ENCODE measurements at places on chromosomes 1 and 21.

- DNase-seq = no peak
Measured at GRCh38 chr1:244336232-244336899, 115.3 kb downstream of the ADSS2 start.

DNA sequence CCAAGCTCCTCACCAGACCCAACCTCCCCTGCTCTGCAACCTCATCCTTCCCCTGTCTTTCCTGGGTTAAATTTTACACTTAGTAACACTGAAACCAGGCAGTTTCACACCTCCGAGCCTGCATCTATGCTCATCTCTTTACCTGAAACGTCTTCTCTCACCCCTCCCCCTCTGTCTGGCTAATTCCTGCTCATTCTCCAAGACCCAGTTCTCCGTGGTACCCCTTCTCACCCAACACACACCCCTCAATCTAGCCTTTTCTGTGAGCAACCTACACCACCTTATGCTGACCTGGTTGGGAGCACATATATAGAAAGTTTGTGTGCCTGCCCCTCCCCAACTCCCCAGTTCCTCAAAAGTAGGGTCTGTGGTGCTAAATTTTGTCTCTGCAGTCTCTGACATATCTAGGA lies 3.7 kb upstream of the KIAA1614 start:
- no peak for DNase-seq

DNA sequence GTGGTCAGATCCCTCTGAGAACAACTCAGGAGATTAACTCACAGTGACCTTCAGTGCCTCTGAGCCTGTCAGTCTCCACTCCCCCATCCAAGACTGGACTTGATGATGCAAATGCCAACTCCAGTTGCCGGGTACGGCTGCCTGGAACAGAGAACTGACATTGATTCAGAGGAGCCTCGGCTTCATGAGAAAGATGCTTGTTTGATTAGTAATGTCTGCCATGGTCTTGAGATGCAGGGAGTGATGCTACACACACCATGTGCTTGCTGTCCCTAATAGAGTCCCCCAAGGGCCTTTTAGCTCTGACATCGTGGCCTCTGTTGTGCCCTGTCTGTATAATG lies 51.8 kb upstream of the LRP8 start:
- no peak for DNase-seq

DNA sequence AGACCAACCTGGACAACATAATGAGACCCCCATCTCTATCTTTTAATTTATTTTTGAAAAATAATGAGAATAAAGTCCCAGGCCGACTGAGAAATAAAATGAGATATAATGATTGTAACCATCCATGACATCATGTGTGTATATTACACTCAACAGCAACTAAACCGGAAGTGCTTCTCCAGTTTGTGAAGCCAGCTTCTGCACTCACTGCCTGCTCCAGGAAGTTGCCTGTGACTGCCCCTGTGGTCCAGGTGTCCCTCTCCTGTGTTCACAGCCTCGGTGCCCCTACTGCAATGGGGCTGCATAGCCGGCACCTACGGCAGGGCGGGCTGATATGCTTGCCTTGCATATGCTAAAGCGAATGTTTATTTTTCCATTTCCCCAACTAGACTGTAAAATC lies 68.3 kb downstream of the SSBP3 start:
- DNase-seq = peak; percentile 59

- DNase-seq = peak; percentile 12
Measured at GRCh38 chr1:43463479-43463878, 9.7 kb upstream of the HYI start.

- DNase-seq = no peak
Measured at GRCh38 chr1:211714154-211714553, 38.7 kb upstream of the NEK2 start.

DNA sequence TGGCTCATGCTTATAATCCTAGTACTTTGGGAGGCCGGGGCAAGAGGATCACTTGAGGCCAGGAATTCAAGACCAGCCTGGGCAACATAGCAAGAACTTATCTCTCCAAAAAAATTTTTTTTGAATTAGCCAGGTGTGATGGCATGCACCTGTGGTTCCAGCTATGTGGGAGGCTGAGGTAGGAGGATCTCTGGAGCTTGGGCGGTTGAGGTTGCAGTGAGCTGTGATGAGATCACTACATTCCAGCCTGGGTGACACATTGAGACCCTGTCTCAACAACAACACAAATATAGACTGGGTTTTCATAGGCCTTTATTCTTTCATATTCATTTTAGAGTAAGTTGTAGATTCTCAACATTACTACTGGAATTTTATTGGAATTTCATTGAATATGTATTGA lies 12.8 kb downstream of the MED18 start:
- peak; percentile 52 for DNase-seq

DNA sequence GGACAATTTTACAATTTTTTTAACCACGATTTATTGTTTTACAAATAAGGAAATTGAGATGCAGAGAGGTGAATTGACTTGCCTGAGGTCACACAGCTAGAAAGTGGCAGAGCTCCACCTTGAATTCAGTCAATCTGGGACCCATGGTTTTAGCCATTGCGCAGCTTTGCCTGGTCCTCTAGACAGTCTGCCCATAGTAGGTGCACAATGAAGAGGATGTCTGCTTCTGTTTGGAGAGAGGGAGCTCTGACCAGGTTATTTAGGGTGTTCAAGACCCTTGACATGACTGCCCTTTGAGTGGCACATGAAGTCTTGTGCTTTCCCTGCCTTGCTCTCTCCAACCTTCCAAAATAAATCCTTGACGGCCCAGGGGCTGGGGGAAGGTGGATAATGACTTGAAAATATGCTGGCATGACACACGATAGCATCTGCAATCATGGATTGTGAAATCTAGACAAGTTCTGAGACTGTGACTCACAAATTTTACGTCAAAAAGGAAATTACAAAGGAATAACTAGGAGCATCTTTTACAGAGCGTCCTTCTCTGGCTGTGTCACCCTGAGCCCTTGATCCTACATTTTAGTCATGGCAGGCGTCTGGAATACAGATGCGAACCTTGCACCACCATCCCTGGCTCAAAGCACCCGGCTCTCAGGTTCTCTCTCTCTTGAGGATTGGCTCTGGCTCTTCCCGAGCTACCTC lies 26.2 kb upstream of the ID3 start:
- peak; percentile 99 for DNase-seq

GRCh38 chr1:105310063-105310462 lies 1560.4 kb downstream of the AMY1C start:
- no peak for DNase-seq

DNA sequence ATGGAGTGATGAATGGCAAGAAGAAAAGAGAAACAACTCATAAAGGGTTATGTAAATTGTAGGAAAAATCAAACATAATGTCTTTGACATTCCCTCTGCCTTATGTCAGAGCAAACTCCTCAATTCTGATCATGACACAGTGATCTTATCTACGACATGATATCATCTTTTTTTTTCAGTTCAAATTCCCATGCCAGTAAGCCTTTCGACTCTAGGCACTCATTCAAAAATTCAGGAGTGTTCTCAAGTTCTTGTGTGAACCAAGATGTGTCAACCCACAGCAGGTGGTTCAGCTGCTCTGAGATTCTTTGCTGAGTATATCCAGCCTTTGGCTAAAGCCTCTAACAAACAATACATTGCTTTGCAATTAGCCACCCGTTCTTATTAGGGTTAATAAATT lies 97.1 kb upstream of the ESRRG start:
- peak; percentile 39 for DNase-seq

GRCh38 chr1:103273106-103273505 lies 164.8 kb upstream of the COL11A1 start:
- no peak for DNase-seq

GRCh38 chr1:182279302-182279701 lies 112.3 kb downstream of the GLUL start:
- DNase-seq = no peak

DNA sequence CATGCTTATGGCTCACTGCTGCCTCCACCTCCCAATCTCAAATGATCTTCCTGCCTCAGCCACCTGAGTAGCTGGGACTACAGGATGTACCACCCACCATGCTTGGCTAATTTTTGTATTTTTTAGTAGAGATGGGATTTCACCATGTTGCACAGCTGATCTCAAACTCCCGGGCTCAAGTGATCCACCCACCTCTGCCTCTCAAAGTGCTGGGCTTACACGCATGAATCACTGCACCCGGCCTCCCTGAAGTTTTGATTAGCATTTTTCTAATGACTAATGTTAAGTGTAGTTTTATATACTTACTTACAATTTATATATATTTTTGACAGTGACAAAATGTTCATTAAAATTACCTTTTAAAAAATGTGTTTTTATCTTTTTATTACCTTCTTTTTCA lies 41.1 kb downstream of the ZNF678 start:
- peak; percentile 71 for DNase-seq

DNA sequence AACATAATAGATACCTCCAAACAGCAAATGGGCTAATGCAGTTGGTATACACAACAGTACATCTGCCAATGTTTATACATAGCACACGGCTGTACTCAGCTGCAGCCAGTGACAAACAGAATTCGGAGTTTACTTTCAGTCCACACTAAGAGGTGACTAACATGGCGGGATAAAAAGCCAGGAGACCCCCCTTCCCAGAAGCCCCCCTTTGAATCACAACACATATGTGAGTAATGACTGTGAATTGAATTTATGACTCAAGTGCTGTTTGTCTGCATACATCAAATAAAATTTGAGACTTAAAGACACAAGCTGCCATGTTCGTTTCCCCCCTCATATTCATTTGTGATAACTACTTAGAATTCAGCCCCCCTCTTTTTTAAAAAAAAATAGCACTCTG lies 113.2 kb downstream of the RUNX1 start:
- peak; percentile 21 for DNase-seq

DNA sequence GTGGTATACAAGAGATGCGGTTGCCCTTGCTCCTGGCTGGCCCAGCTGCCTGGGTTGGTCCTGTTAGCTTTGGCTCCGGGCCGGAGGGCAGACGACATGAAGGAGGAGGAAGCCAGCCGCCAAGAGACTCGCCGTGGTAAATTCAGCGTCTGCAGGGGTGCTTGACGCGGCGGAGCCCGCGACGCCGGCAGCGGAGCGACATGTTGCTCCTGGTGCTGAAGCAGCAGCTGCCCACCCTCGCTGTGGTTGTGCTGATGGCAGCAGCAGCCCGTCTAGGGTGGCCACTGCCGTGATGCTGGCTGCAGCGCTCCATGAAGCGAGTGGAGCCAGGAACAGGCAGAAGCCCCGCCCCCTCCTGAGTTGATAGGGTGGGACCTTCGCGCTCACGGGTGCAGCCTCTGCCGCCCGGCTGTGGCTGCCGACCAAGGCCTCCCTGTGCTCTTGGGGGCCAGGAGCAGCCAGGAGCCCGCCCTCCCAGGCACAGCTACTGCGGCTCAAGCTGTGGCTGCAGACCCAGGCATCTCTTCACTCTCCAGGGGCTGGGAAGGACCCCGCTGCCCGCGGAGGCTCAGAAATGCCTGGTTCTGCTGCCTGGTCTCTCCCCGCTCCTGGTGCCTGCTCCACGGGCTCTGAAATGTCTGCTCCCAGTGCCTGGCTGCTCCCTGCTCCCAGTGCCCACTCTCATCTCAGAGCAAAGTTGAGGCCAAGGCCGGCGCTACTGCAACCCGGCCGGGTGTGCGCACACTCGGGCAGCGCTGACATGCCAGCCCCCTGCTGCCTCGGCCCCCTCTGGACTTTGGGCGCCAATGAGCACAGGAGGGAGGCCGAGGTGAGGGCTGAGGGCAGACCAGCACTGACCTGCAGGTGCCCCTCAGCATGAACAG lies 4.4 kb upstream of the ZNF692 start:
- DNase-seq = peak; percentile 57

GRCh38 chr1:14946011-14946359 lies 207.6 kb upstream of the TMEM51 start:
- DNase-seq = no peak

GRCh38 chr21:44440241-44441040 lies 14.9 kb upstream of the LRRC3 start:
- no peak for DNase-seq

All from iris pigment epithelial cell (primary cell).